Left ventricle myocardium inferior (tissue), 1 donor: ENCODE measurements at places on chromosomes 12 and 14. TPM values are rescaled to one million over a fixed set of nuclear protein-coding genes. Genes with fewer than 3 reads are reported as not detected.

DNA sequence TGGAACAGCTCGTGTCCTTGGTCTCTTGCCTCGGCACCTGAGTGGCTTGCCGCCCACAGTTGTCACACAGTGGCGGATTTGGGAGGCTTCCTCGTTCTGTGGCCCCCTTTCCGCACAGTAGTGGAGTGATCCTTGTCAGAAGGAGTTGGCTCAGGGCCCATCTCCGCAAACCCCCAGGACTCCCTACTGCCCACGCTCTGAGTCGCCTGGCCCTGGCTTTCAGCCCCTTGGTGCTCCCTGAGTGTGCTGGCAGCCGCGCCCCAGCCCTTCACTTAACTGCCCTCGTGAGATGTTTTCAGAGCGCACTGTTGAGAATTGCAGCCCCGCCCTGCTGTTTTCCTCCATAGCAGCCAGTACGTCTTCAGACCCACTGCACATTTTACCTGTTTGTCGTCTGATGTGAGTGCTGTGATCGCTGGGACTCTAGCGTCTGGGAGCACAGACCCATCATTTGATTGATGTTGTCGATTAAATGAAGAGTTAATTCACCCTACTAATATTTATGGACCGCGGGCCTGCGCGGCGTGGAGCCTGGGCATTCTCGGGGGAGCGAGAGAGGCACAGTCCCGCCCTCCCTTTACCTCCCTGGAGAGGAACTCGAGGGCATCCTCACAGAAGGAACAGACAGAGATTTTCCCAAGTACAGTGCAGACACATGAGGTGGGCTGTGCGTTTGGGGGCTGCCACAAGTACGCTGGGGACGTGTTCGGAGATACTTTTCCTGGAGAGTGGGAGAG lies 91.8 kb downstream of the DDX51 start:
- H3K4me3 ChIP-seq = no peak overlapping the region
- no peak overlapping the region for H3K27ac ChIP-seq
- no peak for DNase-seq
- H3K36me3 ChIP-seq = peaks cover 95% of the 10 kb centered on the region
- no peaks in the 10 kb centered on the region for H3K27me3 ChIP-seq

DNA sequence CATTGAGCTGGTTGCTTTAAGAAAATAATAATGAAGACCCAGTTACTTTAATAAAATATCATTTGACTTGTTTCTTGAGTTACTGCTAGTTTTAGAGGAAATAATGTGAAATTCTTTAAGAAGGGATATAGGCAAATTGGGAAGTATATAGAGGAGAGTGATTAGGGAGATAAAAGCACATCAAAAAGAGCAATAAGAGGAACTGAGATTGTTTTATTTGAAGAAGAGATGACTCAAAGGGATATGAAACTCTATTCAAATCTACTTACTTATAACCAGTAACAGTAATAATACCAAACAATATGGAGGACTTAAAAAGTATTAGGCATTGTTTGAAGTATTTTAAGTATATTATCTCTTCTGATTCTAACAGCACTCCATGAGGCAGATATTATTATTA lies 37.1 kb downstream of the LRRK2 start:
- no peaks in the 10 kb centered on the region for H3K4me1 ChIP-seq
- H3K27me3 ChIP-seq = no peaks in the 10 kb centered on the region
- H3K36me3 ChIP-seq = peaks cover 32% of the 10 kb centered on the region

- no peak overlapping the region for H3K4me3 ChIP-seq
- no peak overlapping the region for H3K27ac ChIP-seq
- H3K36me3 ChIP-seq = no peaks in the 10 kb centered on the region
- no peak for DNase-seq
- peaks cover 4% of the 10 kb centered on the region for H3K4me1 ChIP-seq
Measured at GRCh38 chr12:89968151-89968700, 259.6 kb upstream of the ATP2B1 start.

DNA sequence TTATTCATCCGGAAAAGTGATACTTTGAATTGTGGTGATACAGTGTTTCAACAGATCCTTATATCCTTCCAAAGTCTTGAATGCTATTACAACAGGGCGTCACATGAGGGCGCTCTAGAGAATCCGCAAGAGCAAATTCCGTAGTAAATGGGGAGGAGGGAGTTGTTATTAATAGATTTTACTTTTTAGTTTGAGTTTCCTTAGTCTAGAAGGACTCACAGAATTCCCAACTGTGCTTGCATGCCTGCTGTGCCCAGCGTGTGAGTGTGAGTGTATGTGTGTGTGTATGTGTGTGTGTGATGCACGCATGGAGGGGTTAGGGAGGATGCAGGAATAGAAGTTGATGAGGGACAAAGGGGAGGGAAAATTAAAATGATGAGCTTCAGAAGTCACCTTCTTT lies 375.3 kb downstream of the C12orf75 start:
- H3K4me3 ChIP-seq = no peak overlapping the region
- H3K27ac ChIP-seq = peak overlapping the region; percentile 56
- no peak for DNase-seq
- peaks cover 17% of the 10 kb centered on the region for H3K4me1 ChIP-seq
- no peaks in the 10 kb centered on the region for H3K36me3 ChIP-seq

DNA sequence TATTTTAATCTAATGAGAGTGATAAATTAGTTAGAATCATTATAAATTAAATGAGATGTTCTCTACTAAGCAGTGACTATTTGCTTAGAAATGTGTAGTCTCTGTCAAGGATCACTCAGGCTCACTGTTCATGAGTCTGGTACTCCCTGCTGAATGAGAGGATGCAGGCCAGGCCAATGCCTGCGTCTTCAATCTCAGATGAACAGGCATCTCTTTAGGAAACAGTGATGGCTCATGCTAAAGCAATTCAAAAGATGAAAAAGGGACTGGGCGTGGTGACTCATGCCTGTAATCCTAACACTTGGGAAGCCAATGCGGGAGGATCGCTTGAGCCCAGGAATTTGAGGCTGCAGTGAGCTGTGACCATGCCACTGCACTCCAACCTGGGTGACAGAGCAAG lies 106.8 kb downstream of the ZFC3H1 start:
- H3K27me3 ChIP-seq = no peaks in the 10 kb centered on the region
- H3K4me3 ChIP-seq = no peak overlapping the region
- no peak overlapping the region for H3K27ac ChIP-seq
- no peak for DNase-seq
- H3K4me1 ChIP-seq = no peaks in the 10 kb centered on the region

DNA sequence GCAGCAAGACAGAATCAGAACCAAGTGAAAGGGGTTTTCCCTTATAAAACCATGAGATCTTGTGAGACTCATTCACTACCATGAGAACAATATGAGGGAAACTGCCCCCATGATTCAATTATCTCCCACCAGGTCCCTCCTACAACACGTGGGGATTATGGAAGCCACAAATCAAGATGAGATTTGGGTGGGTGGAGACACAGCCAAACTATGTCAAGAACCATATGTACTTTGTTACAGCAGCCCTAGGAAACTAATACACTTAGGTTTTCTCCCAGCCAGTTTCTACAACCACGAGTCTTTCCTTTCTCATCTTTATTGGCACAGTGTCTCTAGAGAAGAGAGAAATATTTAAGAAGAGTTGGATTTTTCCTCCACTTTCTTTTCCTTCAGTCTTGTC lies 72.6 kb downstream of the BTG1 start:
- no peaks in the 10 kb centered on the region for H3K36me3 ChIP-seq
- no peak overlapping the region for H3K4me3 ChIP-seq
- H3K27me3 ChIP-seq = no peaks in the 10 kb centered on the region

DNA sequence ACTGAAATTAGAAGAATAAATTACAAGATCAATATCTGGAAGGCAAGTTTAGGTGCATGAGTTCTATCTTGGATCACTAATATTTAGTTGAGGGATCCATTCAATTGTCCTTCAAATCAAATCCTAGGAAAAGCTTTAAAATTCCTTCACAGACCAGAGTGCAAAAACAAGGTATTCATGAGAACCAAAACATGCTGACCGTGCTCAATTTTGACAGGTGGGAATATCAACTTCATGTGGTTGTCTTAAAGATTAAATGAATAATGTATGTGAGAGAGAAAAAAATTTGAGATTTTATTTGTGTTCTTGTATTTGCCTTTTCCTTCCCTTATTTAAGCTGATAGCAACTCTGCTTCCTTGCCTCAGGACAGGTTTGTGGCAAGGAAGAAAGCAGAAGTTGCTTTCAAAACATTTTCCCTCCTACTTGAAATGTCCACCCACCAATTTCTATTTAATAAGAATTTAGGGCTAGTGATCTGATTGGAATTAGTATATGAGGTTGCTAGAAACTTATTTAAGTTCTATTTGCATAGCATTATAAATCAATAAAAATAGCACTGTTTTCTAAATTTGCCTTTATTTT lies 4.9 kb upstream of the PPP1R12A start:
- H3K36me3 ChIP-seq = no peaks in the 10 kb centered on the region
- DNase-seq = no peak
- H3K27ac ChIP-seq = no peak overlapping the region

- H3K27ac ChIP-seq = no peak overlapping the region
- no peaks in the 10 kb centered on the region for H3K27me3 ChIP-seq
- H3K4me3 ChIP-seq = peak overlapping the region; percentile 40
- no peak for DNase-seq
- no peaks in the 10 kb centered on the region for H3K4me1 ChIP-seq
- peaks cover 73% of the 10 kb centered on the region for H3K36me3 ChIP-seq
Measured at GRCh38 chr12:88111074-88111652, 30.7 kb downstream of the CEP290 start.

The TAS2R50 gene
- total RNA-seq = 0.47 TPM

DNA sequence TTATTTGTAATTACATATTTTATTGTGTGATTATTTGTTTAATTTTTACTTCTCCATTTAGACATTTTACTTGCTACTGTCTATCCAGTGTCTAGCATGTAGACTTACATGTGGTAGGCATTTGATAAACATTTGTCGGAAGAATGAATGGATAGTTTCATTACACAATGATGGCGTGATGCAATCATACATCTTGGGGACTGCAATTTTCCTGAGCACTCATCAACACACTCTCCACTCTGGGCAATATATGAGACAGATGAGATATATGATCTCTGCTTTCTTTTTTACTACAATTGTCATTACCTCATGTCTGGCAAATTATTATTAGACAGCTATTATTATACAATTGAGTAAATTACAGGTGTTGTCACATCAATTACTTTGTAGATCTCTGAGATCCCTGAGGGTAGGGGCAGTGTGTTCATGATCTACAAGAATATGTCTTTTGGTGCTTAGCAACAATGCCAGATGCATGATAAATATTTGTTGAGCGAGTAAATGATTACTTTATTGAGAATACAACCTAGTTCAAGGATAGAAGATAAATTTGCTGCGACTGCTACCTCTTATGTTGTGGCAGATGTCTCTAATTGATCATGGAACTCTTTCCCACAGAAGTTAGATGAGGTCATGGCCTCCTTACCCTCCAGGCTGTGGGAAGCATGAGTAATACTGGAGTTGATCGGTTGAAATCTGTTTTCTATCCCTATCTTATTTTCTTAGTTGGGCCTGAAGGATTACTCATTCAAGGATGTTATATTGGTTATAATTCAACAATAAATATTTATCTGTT lies 416.0 kb downstream of the LRIG3 start:
- H3K27me3 ChIP-seq = no peaks in the 10 kb centered on the region
- no peak overlapping the region for H3K27ac ChIP-seq
- no peak overlapping the region for H3K4me3 ChIP-seq
- DNase-seq = no peak
- no peaks in the 10 kb centered on the region for H3K36me3 ChIP-seq
- H3K4me1 ChIP-seq = no peaks in the 10 kb centered on the region

The PTPRO gene
- total RNA-seq = 0.82 TPM

DNA sequence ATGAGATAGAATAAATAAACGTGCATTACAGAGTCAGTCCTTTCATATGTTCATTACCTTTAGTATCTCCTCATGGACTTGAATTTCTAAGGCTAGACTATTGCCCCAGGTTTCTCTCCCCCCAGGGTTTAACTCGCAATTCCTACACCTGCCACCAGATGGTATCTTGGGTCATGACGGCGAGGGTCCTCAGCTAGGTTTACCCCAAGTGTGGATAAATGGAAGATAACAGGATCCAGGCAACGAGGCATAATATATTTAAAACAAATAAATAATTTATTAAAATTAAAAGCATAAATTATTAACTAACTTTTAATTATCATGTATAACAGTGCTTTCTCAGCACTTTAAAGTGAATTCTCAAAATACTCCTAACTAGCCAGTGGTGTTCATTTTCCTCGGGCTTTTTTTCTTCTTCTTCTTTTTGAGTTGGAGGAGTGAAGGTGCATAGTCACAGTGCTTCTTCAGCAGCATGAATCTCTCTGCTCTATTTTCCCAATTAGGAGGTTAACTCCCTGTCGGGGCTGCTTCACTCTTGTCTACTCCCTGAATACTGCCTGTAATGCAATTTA lies 243.5 kb upstream of the CAND1 start:
- no peak for DNase-seq
- no peaks in the 10 kb centered on the region for H3K36me3 ChIP-seq
- H3K4me3 ChIP-seq = no peak overlapping the region
- peaks cover 4% of the 10 kb centered on the region for H3K4me1 ChIP-seq
- no peak overlapping the region for H3K27ac ChIP-seq
- peaks cover 7% of the 10 kb centered on the region for H3K27me3 ChIP-seq

The ACVRL1 gene
- 36.9 TPM for total RNA-seq

The IL22 gene
- total RNA-seq = not detected

DNA sequence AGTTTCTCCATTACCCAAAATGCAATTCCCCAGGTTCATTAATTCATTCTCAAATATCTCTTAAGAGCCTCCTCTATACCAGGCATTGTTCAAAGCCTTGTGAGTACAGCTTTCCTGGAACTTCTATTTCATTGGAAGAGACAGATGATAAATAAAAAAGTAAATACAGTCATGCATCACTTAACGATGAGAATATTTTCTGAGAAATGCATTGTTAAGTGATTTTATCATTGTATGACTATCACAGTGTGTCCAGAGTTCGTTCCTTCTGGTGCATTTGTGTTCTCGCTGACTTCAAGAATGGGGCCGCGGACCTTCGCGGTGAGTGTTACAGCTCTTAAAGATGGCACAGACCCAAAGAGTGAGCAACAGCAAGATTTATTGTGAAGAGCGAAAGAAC lies 66.0 kb downstream of the ANO4 start:
- H3K27ac ChIP-seq = no peak overlapping the region
- no peaks in the 10 kb centered on the region for H3K36me3 ChIP-seq
- H3K4me3 ChIP-seq = no peak overlapping the region
- H3K4me1 ChIP-seq = no peaks in the 10 kb centered on the region
- DNase-seq = no peak

The HOXC5 gene
- not detected for total RNA-seq

The TDRD9 gene
- 4.8 TPM for total RNA-seq

DNA sequence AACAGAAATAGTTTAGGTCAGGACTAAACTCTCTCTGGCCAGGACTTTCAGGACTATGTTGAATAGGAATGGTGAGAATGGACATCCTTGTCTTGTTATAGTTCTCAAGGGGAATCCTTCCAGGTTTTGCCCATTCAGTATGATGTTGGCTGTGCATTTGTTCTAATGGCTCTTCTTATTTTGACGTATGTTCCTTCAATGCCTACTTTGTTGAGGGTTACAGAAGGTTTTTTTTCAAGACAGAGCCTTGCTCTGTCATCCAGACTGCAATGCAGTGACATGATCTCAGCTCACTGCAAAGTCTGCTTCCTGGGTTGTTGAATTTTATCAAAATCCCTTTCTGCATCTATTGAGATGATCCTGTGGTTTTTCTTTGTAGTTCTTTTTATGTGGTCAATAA lies 79.5 kb upstream of the NID2 start:
- no peaks in the 10 kb centered on the region for H3K27me3 ChIP-seq
- no peaks in the 10 kb centered on the region for H3K4me1 ChIP-seq
- no peak overlapping the region for H3K4me3 ChIP-seq
- no peak for DNase-seq
